Kidney (tissue), 22 donors: ENCODE measurements at places on chromosomes 12 and 14.

- DNase-seq, result no peak
- H3K36me3 ChIP-seq, result no peaks in the 10 kb centered on the region
- no peak overlapping the region for H3K27ac ChIP-seq
- H3K4me3 ChIP-seq, result no peak overlapping the region
Observed at GRCh38 chr14:20706657-20707355, 18.2 kb downstream of the ANG start.

DNA sequence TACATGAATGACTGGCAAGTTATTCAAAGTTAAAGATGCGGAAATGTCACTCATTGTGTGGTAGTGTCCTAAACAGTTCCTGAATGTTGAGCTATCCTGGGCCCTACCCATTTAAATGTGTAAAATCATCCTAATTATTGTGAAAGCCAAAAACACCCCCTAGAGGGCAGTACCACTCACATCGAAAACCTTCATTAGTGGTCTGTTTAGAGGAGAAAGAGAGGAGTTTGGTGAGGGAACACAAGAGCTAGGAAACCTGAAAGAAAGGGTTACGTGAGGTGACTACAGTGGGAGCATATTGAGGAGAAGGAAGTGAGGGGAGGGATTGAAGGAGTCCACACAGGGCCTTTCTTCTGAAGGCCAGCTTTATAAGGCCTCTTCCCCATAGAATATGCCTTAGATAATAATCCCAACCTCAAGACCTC, 2.5 kb upstream of the TEP1 start:
- no peak overlapping the region for H3K4me3 ChIP-seq
- H3K36me3 ChIP-seq, result no peaks in the 10 kb centered on the region

- H3K4me1 ChIP-seq, result no peaks in the 10 kb centered on the region
- H3K27ac ChIP-seq, result no peak overlapping the region
- no peaks in the 10 kb centered on the region for H3K27me3 ChIP-seq
Observed at GRCh38 chr14:97902630-97903029, 1105.4 kb downstream of the VRK1 start.

DNA sequence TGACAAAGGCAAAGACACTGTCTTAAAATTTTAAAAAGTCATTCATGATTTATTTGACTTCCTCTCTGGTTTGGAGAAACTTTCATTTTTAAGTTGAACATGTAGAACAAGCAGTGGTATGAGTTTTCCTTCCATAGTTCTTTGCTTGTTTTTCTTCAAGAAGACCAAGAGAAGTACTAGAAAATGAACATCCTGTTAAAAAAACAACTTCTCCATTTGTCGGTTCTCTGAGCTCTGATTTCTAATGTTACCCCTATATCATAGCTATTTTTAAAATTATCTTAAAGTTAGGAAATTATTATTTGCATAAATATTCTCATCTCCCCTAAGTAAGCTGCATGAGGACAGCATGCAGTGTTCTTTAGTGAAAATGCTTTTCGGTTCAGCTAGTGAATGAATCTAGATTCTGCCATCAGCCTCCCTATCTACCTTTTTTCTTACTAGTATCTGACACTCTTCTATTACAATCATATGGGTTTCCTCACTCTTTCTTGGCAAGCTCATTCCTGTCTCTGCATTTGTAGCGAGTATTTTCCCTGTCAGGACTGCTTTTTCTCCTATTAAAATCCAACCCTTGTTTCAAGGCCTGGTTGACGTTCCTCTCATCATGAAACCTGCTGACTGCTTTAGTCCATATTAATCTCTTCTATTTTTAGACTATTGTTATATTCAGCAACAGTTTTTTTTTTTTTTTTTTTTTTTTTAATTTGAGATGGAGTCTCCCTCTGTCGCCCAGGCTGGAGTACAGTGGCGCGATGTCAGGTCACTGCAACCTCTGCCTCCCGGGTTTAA, 15.8 kb downstream of the DIP2B start:
- no peak overlapping the region for H3K27ac ChIP-seq
- peaks cover 7% of the 10 kb centered on the region for H3K4me1 ChIP-seq
- H3K27me3 ChIP-seq, result no peaks in the 10 kb centered on the region

DNA sequence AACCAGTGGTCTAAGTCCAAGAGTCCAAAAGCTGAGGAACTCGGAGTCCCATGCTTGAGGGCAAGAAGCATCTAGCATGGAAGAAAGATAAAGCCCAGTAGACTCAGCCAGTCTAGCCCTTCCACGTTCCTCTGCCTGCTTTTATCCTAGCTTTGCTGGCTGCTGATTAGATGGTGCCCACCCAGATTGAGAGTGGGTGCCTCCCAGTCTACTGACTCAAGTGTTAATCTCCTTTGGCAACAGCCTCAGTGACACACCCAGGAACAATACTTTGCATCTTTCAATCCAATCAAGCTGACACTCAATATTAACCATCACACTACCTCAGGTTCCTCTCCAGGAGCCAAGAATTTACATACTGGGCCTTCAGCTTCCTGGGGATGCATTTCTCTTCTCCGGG, 476.1 kb downstream of the FUT8 start:
- no peak for DNase-seq
- no peak overlapping the region for H3K27ac ChIP-seq
- no peak overlapping the region for H3K4me3 ChIP-seq
- no peaks in the 10 kb centered on the region for H3K36me3 ChIP-seq
- no peaks in the 10 kb centered on the region for H3K4me1 ChIP-seq
- H3K27me3 ChIP-seq, result no peaks in the 10 kb centered on the region

- no peak for DNase-seq
- H3K27ac ChIP-seq, result no peak overlapping the region
- no peaks in the 10 kb centered on the region for H3K27me3 ChIP-seq
- H3K4me3 ChIP-seq, result no peak overlapping the region
Observed at GRCh38 chr12:111728795-111729194, 37.9 kb upstream of the ALDH2 start.

GRCh38 chr12:106327309-106327869, 24.9 kb downstream of the TCP11L2 start:
- H3K27ac ChIP-seq, result no peak overlapping the region
- H3K36me3 ChIP-seq, result peaks cover 2% of the 10 kb centered on the region
- peaks cover 2% of the 10 kb centered on the region for H3K4me1 ChIP-seq
- no peak for DNase-seq

DNA sequence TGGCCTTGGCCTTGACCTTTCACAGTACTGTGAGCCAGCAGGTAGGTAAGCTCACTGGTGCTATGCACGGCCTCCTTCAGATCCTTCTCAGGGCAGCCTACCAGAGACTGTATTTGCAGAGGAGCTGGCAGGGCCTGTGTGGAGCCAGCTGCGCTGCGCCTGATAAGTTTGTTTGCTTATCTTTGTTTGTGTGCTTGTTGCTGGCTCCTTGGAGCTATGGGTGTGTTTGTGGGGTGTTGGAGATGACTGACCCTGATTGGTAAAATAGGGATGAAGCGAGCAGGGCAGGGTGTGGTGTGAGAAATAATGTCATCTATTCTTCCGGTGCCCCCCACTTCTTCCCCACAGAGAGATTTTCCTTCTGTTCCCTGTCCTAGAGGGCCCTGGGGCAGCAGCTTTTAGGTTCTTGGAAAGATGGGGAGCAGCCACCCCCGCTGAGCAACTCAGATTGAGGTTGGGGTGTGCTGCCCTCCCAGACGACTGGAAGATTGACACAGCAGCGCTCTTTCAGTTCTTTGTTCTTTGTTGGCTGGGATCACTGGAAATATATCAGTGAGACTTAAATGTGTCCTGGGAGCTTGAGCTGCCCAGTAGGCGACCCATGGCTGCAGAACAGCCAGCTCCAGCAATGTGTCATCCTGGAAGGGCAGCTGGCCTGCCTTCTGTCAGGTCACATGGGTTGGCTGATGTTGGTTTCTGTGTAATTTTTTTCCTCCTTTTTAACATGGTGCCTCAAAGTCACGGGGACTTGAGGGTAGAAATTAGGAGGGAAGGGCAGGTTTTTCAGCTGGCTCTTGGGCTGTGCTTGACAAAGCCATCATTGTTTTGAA, 19.6 kb downstream of the MLXIP start:
- no peaks in the 10 kb centered on the region for H3K4me1 ChIP-seq
- no peaks in the 10 kb centered on the region for H3K36me3 ChIP-seq
- H3K27me3 ChIP-seq, result no peaks in the 10 kb centered on the region
- H3K4me3 ChIP-seq, result no peak overlapping the region
